ENCODE measurements at places on chromosomes 16 and 17.

DNA sequence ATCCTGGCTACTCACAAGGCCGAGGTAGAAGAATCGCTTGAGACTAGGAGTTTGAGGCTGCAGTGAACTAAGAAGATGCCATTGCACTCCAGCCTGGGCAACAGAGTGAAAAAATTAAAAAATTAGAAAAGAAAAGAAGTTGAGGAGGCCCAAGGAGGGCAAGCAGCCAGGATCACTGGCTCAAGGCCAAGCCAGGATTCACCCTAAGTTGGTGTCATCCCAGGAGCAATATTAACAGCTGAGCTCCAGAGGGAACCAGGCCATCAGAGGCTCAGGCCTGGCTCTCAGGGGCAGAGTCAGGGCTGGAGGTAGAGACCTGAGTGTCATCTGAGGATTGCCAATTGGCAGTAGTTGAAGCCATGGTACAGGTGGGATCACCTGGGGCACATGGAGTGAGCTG lies 20.7 kb downstream of the DRC3 start:
- no peak for DNase-seq

DNA sequence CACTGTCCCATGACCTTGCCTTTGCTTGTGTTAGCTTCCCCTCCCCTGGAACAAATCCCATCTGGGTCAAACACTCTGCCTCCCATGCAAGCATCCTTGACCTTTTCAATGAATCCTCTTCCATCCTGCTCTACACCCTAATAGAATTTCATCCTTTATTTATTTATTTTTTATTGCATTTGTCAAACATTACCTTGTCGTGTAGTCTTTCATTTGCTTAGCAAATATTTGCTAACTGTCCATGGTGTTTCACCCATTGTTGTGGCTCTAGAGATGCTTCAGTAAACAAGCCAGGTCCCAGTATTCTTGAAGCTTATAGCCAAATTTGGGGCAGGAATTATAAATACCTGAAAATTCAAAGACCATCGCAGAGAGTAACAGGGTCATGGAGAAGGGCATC lies 51.0 kb upstream of the MRTFB start:
- DNase-seq: no peak

GRCh38 chr16:18841833-18842525 lies 40.6 kb upstream of the ARL6IP1 start:
- no peak for DNase-seq

DNA sequence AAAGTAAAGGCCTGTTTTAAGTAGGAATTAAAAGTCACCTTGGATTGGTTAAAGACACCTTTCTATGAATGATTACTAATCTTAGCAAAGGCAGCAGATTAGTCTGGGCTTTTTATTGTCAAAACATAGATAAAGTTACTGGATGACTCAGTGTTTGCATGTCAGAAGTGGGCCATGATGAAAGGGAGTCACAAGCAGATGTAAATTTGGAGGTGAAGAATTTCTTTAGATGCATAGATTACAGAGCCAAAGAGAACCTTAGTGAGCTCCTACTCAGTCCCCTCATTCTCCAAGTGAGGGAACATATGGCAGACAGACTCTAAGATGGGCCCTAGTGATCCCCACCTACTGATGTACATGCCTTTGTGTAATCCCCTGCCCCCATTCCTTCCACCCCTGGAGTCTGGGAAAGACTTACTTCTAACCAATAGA lies 124.5 kb downstream of the HS3ST3A1 start:
- peak; percentile 63 for DNase-seq

- no peak for DNase-seq
Measured at GRCh38 chr17:79473111-79473875, 137.6 kb downstream of the RBFOX3 start.

- DNase-seq: peak; percentile 45
Measured at GRCh38 chr17:76696763-76697701, 13.7 kb downstream of the MXRA7 start.

DNA sequence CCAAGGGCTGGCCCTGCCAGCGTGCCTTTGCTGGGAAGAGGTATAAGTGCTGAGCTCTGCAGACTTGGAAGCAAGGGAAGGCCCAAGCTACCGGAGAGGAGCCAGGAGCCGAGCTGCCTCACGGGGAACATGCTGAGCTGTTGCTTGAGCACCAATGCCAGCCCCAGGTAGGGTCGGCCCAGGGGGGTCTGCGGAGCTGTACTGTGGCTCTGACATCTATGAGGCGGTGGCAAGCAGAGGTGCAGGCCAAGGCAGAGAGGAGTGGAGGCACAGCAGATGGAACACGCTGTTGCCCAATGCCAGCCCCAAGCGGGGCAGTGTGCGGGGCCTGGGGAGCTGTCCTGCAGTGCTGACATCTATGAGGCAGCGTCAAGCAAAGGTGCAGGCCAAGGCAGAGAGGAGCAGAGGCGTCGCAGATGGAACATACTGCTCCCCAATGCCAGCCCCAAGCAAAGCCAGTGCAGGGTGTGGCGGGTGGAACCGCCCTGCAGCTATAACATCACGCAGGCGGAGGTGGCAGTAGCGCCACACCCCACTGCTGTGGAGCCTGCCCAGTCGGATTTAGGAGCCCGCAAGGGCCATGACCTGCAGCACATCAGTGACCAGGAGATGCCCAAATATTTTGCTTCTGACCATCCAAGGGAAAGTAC lies 10.0 kb downstream of the GGA2 start:
- DNase-seq: no peak

All from ELR (cell line).